Inflammatory macrophage treated with lipopolysaccharide for 1 hour (primary cell): ENCODE measurements at places on chromosomes 7 and 10.

GRCh38 chr7:82323806-82324205 is 119.8 kb downstream of the CACNA2D1 start:
- no peak for DNase-seq

- no peak for DNase-seq
These were observed 7.4 kb downstream of the ZNF488 start for GRCh38 chr10:47376522-47377220.

- no peak for DNase-seq
These were observed 92.4 kb downstream of the ARID5B start for GRCh38 chr10:61993711-61994401.

GRCh38 chr7:84422790-84423189 is 228.2 kb upstream of the SEMA3A start:
- DNase-seq: no peak

DNA sequence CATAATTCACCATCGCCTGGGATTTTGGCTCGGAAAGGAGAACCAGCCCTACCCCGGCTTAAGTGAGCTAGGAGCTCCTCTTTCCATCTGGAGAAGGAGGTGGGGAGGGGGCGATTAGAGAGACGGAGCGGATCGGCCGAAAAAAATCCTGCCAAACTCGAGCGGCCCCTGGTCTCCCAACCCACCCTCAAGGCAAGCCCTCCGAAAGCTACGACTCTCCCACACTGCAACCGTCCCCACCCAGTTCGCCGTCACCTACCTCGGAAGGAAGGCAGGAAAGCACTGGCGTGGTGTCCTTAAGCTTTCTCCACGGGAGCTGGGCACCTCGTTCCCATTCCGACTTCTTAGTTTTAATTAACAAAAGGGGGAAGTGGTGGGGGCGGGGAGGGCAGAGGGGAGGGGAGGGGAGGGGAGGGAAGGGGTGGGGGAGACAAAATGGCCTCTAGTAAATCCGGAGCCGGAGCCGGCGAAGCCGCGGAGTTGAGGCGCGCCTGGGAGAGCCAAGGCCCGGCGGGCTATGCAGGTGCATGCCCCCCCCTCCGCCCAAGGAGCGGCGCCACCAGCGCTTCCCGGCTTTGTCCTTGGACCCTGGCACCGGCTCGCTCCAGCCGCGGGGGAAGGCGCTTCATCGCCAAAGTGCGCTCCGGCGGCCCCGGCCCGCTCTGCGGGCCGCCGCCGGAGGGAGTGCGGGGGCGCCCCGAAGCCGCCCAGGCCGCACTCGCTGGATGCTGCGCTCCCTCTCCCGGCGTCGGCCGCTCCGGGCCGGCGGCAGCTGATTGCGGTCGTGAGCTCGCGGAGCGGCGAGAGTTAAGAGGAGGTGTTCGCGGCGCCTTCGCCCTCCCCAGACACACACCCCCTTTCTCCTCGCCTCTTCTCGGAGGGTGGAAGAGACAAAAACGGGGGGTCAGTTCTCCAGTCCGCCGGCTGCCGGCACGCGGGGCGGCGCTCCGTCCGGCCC is at the start of gene LRRC4:
Gene LRRC4 (minus strand): TSS at position 784 of the 958 bp plus-strand sequence. CDS start 797 bp downstream, outside the sequence.
- peak; percentile 17 for DNase-seq

DNA sequence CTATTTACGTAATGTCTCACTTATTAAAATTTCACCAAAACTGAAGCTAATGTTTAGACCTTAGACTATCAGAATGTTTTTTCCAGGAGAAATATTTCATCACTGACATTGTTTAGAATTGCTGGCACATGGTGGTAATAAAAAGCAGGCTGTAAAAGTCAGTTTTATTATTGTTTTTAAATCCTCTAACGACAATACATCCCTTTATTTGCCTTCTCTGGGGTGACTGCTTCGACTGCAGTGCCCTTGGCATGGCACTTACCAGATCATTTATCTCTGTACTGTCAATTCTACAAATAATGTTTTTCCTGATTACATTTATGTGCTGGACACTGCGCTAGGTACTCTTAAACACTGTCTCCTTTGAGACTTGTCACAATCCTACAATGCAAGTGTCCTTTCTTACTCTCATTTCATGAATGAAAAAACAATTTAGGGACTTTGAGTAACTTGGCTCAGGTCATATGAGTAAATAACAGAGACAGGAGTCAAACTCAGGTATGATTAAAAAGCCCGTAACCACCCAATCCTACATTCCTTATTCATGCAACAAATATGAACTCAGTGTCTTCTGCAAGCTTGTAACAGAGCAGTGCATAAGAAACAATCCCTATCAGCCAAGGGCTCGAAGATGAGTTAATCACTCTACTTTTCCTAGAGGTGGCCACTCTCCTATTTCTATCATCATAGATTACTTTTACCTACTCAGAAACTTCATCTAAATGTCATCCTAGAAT is 5.6 kb upstream of the ING3 start:
- no peak for DNase-seq

GRCh38 chr7:32536585-32536984 is 41.3 kb downstream of the AVL9 start:
- DNase-seq: no peak

DNA sequence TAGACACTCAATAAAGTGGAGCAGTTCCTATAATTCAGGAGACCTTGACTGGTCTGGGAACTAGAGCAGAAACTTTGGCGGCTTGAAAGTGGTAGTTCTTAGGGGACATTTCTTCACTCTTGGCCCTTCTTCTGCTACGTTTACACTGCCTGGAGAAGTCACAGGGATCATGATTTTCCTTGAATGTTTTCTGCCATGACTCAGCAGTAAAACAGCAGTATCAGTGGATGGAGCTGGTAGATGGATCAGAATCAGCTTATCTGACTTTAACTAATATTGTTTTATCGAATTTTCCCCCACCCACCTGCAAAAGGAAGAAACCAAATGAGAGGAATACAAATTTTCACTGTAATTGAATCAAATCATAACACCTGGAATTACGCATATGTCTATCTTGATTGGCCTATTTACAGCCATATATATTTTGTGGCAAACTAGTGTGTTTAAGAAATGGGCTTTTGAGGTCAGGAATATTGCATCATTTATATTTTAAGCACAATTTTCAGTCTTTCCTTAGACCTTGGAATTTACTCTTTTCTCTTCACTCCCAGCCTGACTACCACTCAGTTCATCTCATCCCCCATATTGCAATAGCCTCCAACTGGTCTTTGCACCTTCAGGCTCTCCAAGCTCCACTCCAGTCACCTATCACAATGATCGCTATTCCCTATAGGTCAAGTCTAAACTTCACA is 14.9 kb upstream of the DLX5 start:
- DNase-seq: no peak

GRCh38 chr10:44237364-44238049 is 147.4 kb downstream of the CXCL12 start:
- DNase-seq: no peak

DNA sequence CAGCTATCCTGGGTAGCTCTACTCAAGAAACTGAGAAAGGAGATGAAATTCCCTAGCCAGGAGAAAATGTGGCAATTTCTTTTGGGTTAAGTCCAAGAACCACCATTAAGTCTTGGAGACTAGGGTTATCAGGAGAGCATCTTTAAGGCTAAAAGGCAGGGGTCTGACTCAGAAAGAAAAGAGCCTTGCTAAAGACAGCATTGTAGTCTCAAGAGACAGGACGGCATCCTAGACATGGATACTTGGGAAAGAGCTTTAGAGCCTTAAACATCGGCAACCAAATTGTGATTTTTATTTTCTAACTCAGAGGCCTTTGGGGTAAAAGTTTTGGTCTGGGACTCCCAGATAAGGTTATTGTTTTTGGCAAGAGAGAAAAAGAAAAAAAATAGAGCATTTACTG is 83.1 kb downstream of the FAS start:
- DNase-seq: no peak

GRCh38 chr10:11098666-11099065 is 81.0 kb downstream of the CELF2 start:
- no peak for DNase-seq

DNA sequence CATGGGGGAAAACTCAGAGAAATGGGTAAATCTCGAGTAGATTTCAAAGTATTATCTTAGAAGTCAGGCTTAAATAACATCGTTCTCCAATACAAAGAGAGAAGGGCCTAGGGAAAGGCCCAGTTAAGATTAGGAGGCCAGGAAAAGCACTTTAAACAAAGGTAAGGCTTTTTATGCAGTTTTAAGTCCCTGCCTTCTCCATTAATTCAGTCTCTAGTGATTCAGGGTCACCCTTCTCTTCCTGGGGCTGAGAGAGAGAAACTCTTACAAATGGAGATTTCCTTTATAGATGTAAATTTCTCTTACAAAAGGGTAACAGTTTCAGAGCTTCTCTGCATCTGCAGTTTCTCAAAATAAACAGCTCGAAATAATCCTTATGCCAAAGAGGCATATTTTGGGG is 179.3 kb downstream of the HECW1 start:
- no peak for DNase-seq

DNA sequence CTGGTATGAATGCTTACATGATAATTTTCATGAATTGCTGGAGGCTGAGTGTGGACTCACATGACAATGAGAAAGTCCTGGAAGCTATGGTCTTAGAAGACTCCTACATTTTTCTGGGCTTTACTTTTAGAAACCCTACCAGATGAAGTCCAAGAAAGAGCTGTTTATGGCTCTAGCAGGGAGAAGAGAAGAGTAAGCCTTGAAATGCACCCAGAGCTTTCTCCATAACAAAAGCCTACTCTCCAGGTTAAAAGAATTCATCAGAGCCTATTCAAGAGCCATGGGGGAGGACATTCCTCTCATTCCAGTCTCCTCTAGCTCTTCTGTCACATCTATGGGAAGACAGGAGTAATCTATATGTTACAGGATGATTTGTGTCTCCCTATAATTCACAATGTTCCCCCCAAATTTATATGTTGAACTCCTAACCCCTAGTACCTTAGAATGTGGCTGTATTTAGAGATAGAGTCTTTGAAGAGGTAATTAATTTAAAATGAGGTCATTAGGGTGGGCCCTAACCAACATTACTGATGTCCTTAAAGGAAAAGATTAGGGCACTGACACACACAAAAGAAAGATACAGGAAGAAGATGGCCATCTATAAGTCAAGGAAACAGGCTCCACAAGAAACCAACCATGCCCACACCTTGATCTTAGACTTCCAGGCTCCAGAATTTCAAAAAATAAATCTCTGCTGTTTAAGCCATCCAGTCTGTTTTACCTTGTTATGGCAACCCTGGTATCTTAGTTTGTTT is 193.8 kb upstream of the PTER start:
- DNase-seq: no peak

DNA sequence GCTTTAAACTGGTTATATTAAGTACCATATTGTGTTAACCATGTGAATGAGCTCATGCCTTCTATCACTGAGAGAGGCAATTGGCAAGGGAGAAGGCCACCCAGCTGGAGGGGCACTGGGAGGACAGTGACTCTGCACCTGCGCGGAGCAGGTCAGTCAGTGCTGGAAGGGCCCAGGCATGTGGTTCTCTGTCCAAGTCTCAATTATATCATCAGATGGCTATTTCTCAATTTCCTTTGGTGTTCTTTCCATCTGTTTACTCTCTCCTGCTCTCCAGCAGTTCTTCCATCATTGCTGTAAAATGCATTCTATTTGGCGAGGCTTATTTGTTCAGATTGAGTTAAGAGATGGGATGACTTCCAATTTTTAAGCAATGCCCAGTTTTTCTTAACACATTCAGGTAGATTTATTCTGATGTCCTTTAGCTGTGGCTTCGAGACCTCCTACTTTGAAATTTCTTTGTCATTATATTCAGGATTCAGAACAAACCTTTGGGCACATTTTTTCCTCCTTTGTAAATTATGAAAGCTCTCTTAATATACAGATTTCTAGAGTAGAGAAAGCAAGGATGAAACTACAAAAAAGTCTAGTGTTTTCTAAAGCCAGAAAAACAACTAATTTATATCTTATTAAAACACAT is 159.3 kb downstream of the BMPER start:
- no peak for DNase-seq

DNA sequence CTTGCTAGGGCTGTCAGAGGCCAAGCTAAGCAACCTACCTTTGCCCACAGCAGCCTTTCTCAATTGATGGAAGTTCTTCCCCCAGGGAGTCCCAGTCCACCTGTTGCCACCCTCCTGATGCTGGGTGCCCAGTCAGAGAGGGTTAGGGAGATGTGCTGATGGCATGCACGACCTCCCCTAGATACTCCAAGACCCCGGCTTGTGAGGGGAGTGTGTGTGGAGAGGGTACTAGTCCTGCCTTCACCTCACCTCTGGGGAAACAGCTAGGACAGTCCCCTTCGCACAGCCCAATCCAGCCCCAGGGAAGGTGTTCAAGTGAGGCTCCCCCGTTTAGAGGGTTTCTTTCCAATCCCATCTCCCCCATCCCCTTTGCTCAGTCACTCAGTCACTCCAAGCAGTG is 1.3 kb upstream of the UNC5B start:
- no peak for DNase-seq

DNA sequence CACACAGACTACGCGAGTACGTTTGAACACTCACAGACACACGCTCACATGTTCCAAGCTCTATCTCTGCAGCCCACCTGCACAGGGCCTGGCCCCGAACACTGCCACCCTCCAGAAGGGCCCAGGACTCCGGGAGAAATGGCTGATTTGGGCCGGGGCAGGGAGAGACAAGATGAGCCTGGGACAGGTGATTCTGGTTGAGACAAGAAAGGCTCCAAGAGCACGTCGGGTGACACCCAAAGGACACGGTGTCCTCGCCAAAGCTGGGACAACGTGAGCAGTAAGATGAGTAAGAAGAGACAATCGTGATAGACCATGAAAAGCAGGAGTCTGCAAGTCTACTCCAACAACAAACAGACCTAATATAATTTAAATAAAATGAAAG is 9.2 kb downstream of the GPER1 start:
- DNase-seq: no peak

DNA sequence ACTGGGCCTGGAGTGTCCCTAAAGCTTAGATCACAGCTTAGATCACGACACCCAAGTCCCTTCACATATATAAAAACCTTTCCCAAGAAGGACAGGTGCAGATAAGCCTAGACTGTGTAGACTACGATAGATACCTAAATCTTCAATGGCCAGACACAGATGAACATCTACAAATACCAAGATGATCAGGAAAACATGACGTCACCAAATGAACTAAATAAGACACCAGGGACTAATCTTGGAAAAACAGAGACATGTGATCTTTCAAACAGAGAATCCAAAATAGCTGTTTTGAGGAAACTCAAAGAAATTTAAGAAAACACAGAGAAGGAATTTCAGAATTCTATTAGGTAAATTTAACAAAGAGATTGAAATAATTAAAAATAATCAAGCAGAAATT is 1082.6 kb upstream of the PHF14 start:
- no peak for DNase-seq

DNA sequence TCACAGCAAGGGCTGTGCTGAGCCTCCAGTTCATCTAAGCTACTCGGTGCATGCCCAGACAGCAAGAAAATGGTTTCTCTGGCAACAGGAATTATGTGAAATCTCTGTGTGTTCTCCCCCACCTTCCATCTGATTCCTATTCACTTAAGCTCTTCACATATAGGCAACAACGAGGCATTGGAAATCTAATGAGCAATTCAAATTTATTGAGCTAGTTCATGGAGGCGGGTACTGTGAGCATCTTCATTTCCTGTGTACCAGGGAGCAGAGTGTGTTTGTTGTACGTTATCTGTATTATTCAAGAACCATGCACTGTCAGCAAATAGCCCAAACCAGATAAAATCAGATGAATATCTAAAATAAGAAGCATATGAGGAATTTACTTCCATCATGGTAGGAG is 739.1 kb downstream of the MAGI2 start:
- no peak for DNase-seq
